ENCODE measurements at places on chromosomes 5 and 9.

GRCh38 chr9:127927201-127927987 is 3.2 kb downstream of the PIP5KL1 start:
- DNase-seq = no peak

DNA sequence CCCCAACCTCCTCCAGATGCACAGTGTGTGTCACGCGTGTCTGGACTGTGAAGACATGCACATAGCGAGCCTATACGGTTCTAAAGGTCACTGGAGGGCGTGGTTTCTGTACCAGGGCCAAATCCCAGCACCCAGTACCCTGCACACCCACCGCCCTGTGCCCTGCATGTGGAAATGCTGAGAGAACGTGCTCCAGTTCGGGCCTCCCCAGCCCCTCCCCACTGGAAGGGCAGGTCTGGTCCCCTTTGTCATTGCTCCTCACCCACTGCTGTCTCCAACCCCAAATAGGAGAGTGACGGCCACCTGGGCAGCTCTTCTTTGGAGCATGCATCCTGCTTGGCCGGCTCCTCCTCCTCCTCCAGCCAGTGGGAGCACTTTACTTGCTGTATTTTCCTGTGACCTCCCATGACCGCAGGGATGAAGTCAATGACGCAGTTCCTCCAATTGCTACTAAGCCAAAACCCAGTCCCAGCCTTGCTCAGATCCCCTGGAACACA is 116.7 kb downstream of the WNK2 start:
- no peak for DNase-seq

- peak; percentile 55 for DNase-seq
These were observed 45.9 kb upstream of the PJA2 start for GRCh38 chr5:109455598-109456096.

GRCh38 chr9:108356806-108357205 is 499.0 kb downstream of the ACTL7B start:
- no peak for DNase-seq

GRCh38 chr5:84227236-84227635 is 157.4 kb downstream of the EDIL3 start:
- no peak for DNase-seq

DNA sequence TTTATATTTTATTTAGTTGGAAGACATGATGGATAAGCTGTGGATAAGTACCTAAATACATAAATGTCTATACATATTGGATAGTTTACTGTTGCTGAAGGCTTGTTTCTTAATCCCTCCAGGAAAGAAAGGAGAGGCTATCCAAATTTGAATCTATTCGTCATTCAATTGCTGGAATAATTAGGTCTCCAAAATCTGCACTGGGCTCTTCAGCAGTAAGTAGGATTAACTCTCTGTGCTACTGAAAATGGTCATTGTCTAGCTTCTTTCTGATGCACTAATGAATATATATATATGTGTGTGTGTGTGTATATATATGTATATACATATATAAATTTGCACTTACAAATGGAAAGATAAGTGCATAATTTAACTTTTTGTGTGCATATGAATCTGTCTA is 198.3 kb downstream of the FER start:
- DNase-seq = no peak

DNA sequence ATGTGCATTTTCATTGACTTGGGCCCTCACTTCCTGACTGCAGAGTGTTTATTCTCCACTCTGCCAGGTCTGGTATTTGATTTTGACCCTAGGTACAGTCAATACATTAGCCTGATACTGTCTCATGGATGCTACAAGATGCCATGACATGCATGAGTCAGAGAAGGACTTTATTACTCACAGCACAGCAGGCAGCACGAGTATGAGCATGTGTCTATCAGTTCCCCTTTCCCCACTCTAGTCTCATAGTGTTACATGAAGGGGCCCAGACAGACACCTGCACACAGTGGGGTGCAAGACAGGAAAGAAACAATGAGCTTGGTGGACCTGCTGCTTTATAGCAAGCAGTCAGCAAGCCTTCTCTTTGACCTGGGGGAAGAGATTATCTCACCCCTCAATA is 19.6 kb downstream of the ITGA2 start:
- no peak for DNase-seq

DNA sequence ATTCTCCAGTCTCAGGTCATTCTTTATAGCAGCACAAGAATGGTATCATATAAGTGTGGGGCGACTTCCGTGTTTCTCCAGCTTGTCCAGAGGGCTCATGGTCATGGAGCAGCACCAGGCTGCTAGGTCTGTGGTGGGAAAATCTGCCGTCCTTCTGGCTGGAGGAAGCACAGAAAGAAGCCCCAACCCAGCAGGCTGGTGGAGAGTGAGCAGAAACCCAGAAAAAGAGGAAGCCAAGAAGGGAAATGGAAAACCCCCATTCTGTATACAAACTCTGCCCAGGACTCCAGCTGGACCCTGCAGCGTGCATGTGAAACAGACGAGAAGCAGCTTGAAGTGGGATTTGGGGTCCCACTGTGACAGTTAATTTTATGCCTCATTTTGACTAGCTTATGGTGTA is 34.3 kb upstream of the OLFM1 start:
- DNase-seq = no peak

- DNase-seq = no peak
These were observed 89.2 kb downstream of the CAMSAP1 start for GRCh38 chr9:135817951-135818717.

- peak; percentile 4 for DNase-seq
These were observed 73.8 kb upstream of the IL12B start for GRCh38 chr5:159403906-159404681.

GRCh38 chr9:15386465-15386864 is 36.2 kb upstream of the SNAPC3 start:
- no peak for DNase-seq

- DNase-seq = no peak
These were observed 11.2 kb downstream of the AGXT2 start for GRCh38 chr5:35036536-35036935.

DNA sequence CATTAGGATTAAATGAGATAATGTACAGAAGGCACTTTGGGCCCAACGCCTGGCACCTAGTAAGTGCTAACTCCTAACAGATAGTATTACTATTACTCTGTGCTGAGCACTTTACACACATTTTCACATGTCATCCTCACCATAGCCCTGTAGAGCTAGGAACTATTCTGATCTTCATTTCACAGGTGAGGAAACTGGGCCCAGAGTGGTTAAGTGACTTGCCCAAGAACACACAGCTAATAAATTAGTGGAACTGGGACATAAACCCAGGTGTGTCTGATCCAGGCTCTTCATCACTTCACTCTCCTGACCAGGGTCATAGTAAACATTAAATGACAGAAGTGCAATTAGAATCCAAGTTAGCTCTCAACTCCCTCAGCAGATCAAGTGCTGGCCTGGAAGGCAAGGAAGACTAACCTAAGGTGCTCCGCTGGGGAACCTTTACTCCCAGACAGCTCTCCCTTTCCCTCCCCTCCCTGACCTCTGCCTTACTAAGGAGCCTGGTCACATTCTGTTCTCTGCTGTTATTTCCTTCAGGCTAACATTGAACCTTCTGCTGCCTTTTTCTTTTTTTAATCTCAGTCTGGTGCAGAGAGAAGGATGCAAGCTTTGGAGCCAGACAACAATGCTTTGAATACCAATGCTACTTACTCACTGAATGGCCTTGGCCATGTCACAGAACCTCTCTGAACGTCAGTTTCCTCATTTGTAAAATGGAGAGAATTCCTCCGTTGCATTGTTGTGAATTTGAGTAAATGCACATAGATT is 4.1 kb upstream of the ADRA1B start:
- no peak for DNase-seq

DNA sequence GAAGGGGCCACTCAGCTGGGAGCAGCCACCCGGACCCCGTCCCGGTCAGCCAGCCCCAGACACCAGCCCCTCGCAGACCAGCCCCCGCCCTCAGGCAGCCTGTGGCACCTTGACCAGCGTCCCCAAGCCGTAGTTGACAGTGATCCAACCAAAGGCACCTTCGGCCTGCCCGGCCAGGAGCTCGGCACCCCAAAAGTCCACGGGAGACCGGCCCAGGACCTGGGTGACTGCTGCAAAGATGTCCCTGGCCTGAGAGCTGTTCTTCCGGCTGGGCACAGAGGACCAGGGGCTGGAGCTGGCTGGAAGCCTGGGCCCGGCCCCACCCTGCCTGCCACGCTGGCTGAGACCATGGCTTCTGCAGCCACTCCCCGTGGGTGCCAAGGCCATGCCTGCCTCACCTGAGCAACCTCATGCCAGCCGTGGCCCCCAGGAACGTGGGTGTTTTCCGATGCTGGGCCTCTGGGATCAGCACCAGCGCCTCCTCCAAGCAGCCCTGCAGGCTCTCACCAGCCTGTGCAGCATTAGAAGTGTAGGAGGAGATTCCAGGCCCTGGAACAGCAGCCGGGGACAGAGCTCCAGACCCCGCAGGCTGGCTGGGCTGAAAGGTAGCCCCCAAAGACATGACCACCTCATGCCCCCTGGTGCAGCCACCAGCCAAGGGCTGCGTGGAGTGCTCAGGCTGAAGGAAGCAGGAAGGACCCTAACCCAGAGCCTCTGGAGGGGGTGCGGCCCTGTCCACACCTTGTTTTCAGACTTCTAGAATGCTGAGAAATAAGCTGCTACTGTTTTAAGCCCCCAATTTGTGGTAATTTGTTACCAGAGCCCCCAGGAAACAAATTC is 4.2 kb downstream of the ENTPD8 start:
- no peak for DNase-seq

GRCh38 chr5:94857111-94857510 is 238.6 kb downstream of the SLF1 start:
- DNase-seq = no peak

DNA sequence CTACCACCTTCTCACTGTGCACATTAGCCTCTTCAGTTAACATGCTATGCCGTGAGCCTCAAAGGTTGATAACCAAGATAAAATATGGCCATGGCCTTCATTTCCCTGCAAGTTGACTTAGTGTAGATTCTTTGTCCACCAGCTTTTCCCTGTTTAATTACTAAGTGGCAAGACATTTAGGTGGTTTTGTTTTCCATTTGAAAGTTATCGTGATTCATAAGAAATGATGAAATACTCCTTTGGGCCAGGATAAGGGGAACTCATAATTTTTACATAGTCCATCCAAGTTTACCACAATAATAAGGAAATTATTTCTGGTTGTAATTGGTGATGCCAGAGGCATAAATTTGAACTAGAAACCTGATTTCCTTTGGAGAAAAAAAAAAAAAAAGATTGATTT is 609.6 kb downstream of the TAF11L14 start:
- DNase-seq = no peak

- DNase-seq = no peak
These were observed 72.3 kb upstream of the STARD4 start for GRCh38 chr5:111584651-111585050.

DNA sequence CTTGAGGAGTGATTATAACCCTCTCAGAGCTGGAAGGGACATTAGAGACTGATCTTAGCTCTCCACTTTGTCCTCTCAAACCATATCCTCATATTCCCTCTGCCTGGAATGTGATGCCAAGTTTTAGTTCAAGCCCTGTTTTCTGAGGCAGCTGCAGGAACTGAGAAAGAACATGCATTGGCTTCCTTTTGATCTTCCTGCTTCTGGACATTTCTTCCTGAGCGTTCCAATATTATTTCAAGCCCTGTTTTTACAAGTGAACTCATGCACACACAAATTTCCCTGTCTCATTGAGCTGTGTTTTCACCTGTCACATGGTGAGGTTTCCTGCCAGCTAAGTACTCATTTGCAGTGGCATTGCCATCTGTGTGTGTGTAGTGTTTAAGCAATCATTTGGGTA is 17.0 kb downstream of the FOCAD start:
- DNase-seq = peak; percentile 60

DNA sequence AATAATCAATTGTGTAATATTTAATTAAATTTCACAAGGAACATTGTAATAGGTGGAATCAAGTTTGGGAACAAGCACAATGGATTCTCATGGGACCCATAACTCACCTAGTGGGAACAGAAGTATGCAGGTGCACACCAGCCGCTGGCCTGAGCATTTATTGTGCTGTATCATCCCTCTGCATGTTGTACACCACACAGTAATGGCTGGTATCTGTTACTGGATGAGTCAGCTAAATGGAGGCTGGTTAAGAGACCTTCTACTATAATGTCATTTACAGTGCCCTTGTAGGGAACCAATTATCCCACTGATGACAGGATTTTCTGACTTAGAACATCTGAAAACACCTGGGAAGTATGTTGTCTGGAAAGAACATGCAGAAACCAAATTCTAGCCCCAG is 3.2 kb upstream of the MAP3K1 start:
- no peak for DNase-seq
